Activated naive CD4-positive, alpha-beta T cell treated with anti-CD3 and anti-CD28 coated beads for 36 hours (primary cell): ENCODE measurements at places on chromosomes 4 and X.

- DNase-seq: no peak
Measured at GRCh38 chrX:149213264-149213663, 291.8 kb downstream of the IDS start.

DNA sequence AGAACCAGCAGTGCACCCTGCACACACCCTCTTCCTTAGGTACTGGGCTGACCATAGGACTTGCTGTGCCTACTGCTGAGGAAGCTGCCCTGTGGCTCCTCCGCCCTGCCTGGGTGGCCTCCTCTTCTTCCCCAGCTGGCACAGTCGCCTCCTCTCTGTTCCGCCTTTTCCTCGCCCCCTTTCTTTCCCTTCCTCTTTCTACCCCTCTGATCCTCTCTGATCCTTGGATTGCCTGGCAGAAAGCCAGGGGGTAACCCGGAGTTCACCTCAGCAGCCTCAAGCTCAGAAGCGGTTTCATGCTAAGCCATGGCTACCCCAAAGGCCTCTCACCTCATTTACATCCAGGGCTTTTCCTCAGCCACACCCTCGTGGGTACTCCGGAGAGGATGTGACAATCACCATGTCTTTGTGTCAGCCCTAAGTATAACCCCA is 136.2 kb downstream of the SMIM20 start:
- DNase-seq: no peak

GRCh38 chr4:89123451-89123851 is 12.1 kb downstream of the TIGD2 start:
- no peak for DNase-seq

DNA sequence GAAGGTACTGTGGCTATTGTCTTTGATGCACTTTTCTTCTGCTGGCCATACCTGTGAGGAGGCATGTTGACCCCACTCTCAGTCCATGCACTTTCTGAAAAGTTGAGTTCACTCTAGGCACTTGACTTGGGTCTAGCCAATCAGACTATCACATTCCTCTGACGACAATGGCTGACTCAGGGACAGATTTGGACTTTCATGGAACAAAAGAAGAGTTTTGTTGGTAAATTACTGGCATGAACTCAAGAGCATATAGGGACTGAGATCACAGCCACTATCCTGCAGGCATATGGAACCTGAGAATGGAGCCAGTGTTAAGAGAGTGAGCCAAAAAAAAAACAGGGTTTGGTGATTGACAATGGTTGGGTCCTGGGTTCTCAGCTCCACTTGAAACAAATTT is 24.6 kb upstream of the CXCL6 start:
- DNase-seq: no peak

DNA sequence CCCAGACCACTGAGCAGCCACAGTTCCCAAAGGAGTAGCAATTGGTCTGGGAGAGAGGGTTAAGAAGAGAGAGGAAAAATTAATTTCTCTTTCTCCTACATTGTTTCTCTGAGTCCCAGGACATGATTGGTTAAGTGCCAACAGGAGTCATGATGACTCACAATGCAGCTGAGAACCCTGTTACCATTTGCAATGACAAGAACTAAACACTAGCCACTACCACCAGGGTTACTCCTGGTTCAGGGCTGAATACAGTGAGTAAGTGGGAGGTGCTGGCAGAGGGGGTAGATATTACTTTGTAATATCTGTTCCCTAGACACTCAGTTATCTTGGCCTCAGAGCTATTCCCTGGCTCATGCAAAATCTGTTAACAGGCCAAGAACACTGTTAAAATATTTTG is 18.0 kb downstream of the ETDC start:
- no peak for DNase-seq

- DNase-seq: peak; percentile 69
Measured at GRCh38 chr4:103076747-103077347, at the start of gene SLC9B2. Gene SLC9B2 (minus strand): TSS chr4:103076761. CDS start chr4:103067550, 9,211 bp downstream.

DNA sequence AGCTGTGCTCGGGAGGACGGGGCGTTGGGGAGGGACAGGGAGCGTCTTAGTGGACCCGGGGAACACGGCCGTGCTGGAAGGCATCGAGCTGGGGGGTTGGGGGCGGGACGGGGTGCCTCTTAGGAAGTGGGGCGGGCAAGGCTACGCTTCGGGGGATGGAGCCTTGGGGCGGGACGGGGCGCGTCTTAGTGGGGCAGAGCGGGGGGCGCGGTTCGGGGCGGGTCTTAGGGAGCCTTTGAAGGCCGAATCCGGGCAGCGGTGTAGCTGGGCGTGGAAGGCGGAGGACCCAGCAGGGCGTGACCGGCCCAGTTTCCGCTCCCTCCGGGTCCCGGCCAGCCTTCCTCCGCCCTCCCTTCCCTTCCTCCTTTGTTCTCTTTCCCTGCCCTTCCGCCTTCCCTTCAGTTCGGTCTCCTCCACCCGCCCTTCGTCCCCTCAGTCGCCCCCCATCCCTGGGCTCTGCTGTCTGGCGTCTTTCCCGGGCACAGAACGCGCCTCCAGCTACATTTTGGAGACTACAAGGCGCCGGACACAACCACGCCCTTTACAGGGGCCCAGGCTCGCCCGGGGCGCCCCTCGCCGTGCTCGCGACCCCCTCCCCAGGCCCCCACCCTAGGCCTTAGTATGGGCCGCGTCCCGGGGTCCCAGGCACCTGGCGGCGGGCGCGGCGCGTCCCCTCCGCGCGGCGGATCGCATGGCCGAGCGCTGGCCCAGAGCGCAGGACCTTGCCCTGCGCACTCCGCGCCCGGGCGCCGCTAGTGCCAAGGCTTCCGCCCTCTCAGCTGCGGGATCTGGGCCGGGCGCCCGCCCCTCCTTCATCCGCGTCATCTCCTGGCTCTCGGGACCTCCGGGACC is at the start of gene ARSD:
Gene ARSD, minus strand, starts transcription at position 757 of the 852 bp plus-strand sequence. Its CDS starts 64 bp downstream, at position 693.
- peak; percentile 18 for DNase-seq

GRCh38 chrX:15384304-15384703 is at the start of gene VEGFD:
Gene VEGFD (minus strand): TSS chrX:15384413. CDS start chrX:15383946, 467 bp downstream.
- DNase-seq: no peak

DNA sequence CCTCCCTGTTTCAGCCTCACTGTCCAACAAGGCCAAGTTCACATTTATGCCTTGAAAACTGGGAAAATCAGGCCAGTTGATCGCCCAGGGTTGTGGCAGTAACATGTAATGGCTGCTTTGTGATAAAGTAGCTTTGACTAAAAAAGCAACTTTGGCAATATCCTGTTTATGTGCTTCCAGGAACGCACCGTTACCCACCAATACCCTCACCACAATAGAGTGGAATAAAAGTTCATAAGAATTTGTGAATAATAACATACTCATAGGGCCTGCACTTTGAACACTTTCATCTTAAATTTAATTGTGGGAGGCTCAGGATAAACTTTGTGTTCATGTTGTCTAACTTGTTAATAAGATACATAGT is 80.7 kb upstream of the MAML3 start:
- peak; percentile 32 for DNase-seq

- DNase-seq: no peak
Measured at GRCh38 chrX:106159861-106160282, 8.2 kb upstream of the PWWP3B start.

GRCh38 chr4:14340321-14340720 is 662.0 kb upstream of the CPEB2 start:
- no peak for DNase-seq

DNA sequence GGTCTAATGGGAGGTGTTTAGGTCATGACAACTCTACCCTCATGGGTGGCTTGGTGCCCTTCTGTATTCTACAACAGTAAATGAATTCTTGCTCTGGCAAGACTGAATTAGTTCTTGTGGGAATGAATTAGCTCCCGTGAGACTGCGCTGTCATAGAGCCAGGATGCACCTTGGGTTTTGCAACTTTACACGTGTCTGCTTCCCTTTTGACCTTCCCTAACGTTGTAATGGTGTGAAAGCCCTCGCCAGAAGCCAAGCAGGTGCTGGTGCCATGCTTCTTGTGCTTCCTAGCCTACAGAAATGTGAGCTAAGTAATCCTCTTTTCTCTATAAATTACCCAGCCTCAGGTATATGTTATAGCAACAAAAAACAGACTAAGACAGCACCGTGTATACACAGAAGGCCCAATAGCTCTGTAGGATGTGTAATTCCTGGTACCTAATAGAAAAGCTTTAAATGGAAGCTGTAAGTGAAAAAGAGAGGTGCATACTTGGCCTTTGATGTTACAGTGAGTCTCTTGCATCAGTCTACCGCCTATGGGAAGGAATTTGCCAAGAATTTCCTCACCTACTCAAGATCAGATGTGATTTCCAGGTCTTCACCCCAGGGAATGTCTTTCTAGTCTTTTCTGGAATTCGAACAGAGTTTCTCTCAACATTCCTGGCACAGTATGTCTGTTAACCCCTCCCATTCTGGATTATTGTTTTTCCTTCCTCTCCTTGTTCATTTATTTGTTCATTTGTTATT is 3.2 kb upstream of the ENPEP start:
- no peak for DNase-seq

GRCh38 chr4:148171596-148171995 is 270.6 kb downstream of the NR3C2 start:
- DNase-seq: no peak

DNA sequence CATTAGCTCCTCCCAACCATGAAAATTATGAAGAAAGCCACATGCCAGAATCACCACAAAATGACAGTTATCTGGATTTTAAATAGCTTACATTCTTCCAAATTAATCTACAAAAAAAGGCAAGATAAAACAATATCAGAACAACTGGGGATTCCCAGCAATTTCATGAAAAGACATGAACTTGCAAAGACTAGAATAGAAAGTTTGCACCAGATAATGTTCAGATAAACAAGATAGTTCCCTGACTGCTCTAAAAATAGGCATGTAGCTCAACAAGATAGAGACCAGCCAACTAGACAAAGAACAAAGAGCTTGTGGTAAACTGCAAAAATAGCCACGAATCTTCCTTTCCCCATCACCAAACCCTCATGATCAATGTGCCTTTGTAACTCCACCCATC is 30.3 kb upstream of the DDX53 start:
- no peak for DNase-seq

GRCh38 chr4:143294710-143295275 is 41.9 kb upstream of the GAB1 start:
- no peak for DNase-seq

DNA sequence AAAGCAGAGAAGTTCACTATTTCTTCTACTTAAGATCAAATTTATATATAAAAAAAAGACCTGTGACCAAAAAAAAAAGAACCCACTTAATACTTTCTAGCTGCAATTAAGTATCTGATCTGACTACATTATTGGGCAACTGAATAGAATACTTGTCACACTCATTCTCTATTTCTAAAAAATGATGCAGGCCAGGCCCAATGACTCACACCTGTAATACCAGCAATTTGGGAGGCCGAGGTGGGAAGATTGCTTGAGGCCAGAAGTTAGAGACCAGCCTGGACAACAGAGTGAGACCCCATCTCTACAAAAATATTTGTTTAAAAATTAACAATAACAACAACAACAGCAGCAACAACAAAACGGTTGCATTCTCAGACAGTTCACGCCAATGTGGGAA is 108.8 kb upstream of the BMP2K start:
- no peak for DNase-seq

DNA sequence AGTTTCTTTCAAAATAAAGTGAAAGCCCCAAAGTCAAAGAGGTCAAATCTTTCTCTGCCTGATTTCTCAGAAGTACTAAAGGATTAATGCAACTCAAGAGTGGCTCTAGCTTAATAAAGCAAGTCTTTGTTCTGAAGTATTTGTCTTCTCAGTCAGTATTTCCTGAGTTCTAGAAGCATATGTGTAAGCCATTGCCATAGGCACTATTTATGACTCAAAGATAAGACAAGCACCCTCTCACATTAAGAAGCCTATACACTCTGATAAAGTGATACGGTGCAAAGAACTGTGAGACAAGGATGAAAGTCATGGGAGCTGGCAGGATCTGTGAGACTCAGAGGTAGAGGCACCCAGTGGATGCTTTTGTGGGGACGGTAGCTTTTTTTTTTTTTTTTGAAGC is 60.9 kb downstream of the AASDH start:
- DNase-seq: no peak

GRCh38 chrX:40912576-40912975 is 172.7 kb upstream of the USP9X start:
- no peak for DNase-seq

DNA sequence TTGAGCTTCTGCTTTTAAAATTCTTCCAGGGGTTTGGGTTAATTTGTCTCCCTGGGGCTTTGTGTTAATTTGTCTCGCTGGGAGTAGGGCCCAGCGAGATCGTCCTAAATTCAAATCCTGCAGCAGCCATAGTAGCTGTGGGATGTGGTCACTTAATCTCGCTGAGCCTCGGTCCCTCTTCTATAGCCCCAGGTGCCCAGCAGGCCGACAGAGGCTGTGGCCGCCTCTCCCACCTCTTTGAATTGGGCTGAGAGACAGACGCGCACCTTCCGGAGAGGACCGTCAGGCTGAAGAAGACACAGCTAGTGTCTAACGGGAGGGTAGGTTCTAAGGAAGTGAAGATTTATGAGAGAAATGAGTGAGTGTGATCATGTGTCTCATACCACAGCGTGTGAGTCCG is 15.7 kb upstream of the WFS1 start:
- no peak for DNase-seq

- no peak for DNase-seq
Measured at GRCh38 chr4:115433491-115433890, 320.1 kb upstream of the NDST4 start.

DNA sequence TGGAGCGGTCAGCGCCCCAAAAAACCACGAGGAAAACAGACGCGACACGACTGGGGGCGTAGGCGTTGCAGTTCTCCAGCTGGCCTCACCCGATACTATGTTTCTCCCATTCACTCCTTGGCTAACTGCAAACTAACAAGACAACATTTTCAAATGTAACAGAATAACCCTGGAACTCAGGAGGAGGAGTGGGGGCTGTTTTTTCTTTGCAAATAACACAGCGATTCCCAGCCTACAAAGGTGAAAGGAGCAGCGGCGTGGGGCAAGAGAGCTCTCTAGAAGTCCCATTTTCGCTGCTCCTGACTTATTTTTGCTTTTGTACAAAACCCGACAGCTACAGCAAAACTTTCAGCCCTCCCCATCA is 1.6 kb downstream of the SOX3 start:
- DNase-seq: no peak

GRCh38 chrX:150848914-150849365 is 49.5 kb downstream of the CD99L2 start:
- DNase-seq: peak; percentile 4

DNA sequence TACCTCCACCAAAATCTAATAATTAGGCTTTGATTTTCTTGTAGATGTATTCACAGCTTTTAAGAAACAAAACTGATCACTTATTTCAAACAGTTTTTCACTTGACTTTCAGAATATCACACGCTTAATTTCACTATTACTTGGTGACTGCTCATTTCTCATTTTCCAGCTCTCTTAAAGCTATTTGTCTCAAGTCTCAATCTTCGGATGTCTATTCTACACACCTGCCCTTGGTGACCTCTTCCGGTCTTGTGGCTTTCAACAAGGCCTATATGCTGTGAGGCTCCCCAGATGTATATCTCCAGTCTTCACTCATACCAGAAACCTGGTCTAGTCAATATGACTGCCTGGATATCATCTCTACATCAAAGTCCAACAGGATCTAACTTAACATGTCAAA is 34.9 kb upstream of the ANXA10 start:
- no peak for DNase-seq

- no peak for DNase-seq
Measured at GRCh38 chrX:130336531-130336930, 3.2 kb upstream of the SLC25A14 start.

GRCh38 chr4:141329174-141329569 is 108.5 kb downstream of the ZNF330 start:
- DNase-seq: no peak

- no peak for DNase-seq
Measured at GRCh38 chr4:10977534-10977933, 293.0 kb upstream of the CLNK start.
